Vagina (tissue), 2 donors: ENCODE measurements at places on chromosomes 4 and X. TPM values are rescaled to one million over a fixed set of nuclear protein-coding genes. Genes with fewer than 3 reads are reported as not detected.

GRCh38 chr4:26736621-26737020 is 124.0 kb upstream of the STIM2 start:
- DNase-seq = no peak

GRCh38 chrX:41900321-41900720 is 23.0 kb downstream of the CASK start:
- no peak for DNase-seq

The SEC24B gene
- 42.2 TPM for total RNA-seq

The STPG2 gene
- total RNA-seq = not detected

The MAGEC3 gene
- total RNA-seq = not detected

DNA sequence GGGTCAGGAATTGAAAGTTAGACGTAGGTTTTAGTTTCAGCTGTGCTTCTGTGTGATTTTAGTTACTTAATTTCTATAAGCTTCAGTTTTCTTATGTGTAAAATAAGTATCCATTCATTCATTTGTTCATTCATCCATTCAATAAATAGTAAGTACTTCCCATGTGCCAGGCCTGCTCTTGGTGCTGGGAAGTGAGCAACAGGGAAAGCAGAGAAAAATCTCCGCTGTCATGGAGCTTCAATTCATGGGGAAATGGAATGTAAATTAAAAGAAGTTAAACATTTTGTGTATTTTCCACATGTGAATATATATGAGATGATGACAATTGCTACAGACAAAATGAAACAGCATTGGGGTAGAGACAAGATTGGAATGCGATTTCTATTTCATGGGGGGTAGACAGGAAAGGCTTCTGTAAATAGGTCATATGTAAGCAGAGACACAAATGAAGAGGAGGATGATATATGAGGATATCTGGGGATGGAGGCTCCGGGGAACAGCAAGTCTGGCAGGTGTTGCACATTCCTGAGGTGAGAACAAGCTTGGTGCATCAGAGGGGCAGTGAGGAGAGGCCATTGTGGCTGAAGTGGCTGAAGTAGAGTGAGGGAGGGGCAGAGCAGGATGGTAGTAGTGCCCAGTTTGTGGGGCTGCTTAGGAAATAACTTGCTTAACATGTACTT is 66.2 kb downstream of the FHIP1A start:
- no peak for DNase-seq
